ENCODE measurements at places on chromosomes 5 and 9. TPM values are rescaled to one million over a fixed set of nuclear protein-coding genes. Genes with fewer than 3 reads are reported as not detected.

DNA sequence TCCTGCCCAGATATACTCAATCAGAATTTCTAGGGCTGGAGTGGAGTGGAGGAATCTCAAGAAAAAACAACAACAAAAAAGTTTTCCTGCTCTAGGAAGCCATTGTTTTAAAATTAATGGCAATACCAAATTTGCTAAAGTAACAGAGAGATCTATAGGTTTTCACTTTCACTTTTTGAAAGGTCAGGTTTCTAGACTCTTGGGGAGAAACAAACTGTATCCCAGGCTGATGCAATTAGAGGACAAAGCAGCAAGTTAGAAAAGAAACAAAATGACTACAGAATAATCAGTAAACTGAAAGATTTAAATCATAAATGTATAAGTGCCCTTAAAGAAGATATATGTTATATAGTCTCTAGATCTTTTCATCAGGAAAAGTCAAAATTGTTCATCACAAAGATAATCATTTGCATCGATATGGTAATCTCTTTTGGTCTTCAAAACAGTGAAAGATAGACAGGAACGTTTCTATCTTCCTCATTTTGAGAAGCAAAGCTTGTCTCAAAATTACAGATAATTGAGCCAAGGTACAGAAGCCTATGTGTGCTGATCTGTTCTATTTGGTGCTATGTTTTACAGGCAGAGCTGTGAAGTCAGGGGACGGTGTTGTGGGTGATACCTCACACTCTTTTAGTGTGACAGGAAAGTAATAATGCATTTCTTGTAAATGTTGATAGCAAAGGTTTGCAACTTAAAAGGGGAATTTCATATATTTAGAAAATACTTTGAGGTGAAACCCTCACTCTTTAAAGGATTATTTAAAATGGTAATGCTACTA, 1746.6 kb upstream of the C9orf72 start:
- no peak for DNase-seq

DNA sequence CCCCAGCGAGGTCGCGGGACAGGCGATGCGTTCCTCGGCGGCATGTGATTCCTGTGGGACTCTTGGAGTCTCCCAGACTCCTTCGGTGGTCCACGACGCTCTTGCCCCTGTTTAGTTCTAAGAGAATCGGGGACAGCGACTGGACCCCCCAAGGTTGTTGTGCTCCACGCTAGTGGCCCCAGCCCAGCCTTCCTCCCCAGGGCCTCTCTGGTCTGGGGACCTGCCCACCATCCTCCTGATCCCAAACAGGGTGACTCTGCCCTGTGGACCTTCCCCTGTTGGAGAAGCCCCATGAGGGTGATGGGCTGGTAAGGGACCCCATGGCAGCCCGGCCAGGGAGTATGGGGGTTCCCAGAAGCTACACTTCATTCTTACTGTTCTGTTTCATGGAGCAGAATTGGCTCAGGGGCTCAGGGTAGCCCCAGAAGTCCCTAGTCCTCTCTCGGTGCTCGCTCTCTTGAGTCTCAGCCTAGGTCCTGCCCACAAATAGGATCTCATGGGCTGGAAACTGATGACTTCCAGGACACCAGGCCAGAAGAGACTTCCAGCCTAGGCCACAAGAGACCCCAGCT, 880 bp downstream of the CARD19 start:
- no peak for DNase-seq

DNA sequence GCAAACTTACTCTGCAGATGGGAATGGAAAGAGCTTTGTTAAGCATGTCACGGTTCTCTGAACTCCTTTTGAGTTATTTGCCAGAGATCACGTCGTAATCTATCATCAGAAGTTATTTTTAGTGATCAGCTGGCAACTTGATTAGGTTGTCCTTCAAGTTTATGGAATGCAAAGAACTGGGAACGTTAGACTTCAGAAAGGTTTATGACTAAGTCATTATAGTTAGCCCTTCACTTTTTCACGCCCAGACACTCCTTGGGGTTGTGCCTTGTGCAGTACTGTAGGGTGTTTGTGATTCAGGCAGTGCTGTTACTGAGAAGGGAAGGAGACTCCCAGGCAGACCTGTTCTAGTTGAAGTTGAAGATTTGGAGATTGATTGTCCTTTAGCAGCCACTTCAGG, 26.8 kb upstream of the PHF2 start:
- no peak for DNase-seq

- DNase-seq, result no peak
These were observed 655 bp downstream of the MARVELD2 start for GRCh38 chr5:69415584-69415958.

DNA sequence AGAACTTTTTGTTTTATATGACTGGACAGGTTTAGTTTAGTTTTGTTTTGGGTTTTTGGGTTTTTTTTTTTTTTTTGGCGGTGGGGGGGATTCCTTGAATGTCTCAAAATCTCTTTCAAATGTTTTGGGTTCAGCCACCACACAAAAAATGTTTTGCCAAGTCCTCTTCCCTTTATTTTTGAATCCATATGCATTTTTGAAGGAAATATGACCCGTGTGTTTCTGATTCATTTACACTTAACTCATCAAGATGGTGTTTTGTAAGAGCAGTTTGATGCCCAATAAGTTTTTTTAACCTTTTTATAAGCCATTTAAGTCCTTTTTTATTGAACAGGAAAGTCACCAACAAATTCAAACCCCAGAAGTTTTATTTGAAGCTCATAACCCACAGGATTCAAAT, 209.8 kb downstream of the CWC27 start:
- DNase-seq, result no peak

SLC46A2 gene
- total RNA-seq, result not detected

CCDC192 gene
- total RNA-seq, result not detected

FCN2 gene
- 0.30 TPM for total RNA-seq

PCDHGA1 gene
- total RNA-seq, result 2.7 TPM

DMRT3 gene
- total RNA-seq, result not detected

PTPN3 gene
- total RNA-seq, result 38.6 TPM

FAM163B gene
- total RNA-seq, result not detected

ADGRV1 gene
- total RNA-seq, result not detected

PRR16 gene
- 14.2 TPM for total RNA-seq
